NCI-H2081 (cell line): ENCODE measurements at places on chromosomes 6 and 20.

DNA sequence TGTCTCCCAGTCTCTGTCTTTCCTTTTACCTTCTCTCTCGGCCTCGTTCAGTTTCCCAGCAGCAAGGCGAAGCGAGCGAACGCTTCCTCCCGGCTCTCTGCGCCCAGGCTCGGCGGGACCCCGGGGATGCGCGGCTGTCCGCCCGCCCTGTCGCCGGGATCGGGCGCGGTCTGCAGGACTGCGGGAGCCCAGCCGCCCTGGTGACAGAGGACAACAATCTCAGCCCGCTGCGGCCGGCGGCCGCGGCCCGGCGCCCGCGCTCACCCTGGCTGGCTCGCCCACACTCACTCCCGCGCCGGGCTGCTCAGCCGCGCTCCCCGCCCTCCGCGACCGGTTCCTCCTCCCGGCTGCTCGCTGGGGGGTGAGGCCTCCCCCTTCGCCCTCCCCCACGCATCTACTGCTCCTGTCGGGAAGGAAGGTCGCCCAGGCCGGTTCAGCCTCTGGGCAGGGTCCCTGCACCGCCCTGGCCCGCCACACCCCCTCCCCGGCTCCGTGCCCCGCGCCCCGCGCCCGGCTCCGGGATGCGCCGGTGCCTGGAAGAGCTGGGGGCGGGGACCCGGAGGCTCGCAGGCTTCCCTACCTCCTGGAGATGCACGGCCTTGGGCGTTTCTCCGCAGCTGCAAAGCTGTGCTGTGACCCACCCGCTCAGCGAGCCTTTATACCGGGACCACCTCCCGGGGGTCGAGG lies 410 bp downstream of the SYNE1 start:
- no peak for DNase-seq

- no peak for DNase-seq
These were observed 720.9 kb downstream of the GRIK2 start for GRCh38 chr6:102114402-102114801.

- DNase-seq: no peak
These were observed 165.4 kb downstream of the TAF4 start for GRCh38 chr20:61900011-61900944.

DNA sequence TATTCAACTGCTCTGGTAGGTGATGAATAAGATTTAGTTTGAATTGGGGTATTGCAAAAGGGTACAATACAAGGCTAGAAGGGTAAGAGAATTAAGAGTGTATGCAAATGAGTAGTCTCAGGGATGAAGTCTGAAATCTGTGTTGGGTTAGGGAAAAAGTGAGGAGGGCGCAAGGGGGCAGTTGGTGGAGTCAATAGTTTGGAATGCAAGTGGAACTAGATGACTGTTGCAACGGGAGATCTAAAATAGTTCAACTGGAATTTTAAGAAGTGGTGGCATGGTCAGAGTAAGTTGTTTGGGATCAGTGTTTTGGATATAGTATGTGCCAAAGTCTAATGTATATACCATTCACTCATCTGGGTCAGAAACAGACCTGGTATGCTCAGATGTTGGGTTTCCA lies 329.6 kb downstream of the GJA1 start:
- DNase-seq: no peak

DNA sequence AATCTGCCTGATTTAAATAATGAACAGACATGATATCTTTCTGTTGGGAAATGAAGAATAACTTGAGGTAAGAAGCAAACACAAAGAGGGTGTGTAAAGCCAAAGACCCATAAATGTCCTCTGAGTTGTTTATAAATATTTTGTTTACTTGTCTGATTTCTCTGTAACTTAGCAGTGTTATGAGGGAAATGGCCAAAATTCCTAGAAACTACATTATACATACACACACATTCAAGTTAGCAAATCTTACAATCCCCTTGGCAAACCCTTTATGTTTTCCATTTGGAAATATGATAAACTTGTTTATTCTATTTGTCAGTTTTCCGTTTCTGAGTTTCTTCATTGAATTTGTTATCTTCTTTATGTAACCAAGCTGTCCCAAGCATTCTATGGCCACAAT lies 81.4 kb upstream of the TCF21 start:
- DNase-seq: no peak
